NCI-H1092 (cell line): ENCODE measurements at places on chromosomes 5 and 9.

DNA sequence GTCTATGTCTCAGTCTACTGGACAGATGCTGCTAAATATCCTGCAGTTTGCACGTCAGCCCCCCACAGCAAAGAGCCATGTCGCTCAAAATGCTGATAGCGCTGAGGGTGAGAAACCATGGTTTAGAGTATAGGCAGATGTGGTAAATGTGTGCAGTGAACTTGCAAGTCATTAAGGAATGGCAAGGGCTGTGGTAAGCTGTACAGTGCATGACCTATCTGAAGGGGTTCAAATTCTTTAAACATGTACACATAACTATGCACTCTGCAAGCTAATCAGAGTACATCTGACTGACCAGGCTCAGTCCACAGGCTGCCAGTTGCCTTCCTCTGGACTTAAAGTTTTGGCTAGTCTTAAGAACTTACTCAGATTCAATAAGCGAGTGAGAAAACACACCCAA is 170.7 kb downstream of the CFAP90 start:
- DNase-seq, result no peak

DNA sequence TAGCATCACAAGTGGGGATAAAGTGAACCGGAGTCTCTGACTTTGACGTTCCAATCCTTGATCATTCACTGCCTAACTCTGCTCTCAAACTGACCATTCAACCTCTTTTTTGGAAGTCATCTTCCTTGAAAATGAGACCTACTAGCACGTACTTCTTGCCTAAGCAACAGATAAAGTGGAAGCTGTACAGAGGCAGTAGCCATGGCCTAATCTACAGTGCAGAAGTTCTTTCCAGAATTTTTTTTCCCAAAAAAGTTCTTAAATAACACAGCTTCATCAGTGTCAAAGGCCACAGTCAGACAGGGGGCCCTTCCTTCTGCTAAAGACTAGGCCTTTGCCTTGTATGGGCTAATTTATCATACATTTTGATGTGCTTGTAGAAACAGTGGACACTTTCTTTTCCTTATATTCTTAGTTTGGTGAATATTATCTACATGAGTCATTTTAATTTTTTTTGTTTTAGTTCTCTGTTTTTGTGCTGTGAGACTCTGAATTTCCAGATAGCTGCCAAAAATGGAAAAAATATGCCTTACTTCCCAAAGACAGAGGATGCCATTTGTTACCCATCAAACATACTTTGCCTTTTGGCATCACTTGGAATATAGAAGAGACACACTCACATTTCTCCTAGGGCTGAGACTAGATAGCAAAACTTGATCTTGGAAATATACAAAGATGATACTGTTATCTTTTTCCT is 96.3 kb upstream of the VCAN start:
- no peak for DNase-seq

DNA sequence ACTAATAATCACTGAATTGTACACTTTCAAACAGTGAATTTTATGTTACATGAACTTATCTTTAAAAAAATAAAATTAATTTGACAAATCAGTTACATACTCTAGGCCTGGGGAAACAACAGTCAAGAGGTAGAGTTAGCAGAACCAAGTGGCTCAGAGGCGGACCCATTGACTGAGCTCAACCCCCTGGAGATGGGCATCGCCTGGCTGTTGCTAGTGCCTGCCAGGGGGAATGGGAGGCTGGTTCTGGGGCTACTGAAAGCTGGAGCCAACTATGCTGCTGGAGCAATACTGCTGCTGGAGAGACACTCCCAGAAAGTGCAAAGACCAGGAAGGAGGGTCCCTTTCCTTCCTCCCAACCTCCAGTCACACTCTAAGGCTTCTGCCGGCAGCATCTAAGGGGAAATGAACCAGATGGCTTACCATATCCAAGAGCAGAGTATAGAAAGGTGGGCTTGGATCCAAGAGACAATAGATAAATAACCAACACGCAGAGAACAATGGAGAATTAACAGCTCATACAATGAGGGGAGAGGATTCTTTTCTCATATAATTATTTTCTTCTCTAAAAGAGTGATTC is 40.3 kb upstream of the ANKRD55 start:
- DNase-seq, result no peak

DNA sequence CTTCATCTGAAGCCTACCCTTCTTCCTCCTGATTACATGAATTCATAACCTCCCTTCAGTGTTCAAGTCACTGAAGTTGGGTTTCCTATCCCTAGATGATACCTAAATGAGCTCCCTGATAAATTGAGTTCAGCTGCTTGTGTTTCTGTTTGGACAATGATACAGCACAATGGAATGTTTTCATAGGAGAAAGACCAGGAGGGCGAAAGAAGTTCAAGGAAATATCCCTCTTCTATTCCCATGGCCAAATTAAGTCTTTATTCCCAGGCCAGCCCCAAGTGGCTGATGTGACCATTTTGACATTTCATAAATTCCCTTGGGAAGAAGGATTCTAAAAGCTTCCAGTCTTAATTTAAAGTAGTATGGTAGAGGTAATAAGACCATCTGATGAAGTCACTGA is 555.8 kb upstream of the CLINT1 start:
- DNase-seq, result no peak

GRCh38 chr9:115930472-115930871 is 223.1 kb upstream of the PAPPA start:
- no peak for DNase-seq

GRCh38 chr9:133788045-133788818 is 50.1 kb upstream of the SARDH start:
- DNase-seq, result no peak

GRCh38 chr9:73738741-73739530 is 587.3 kb downstream of the ANXA1 start:
- no peak for DNase-seq

GRCh38 chr5:123112196-123112595 is 23.2 kb downstream of the PRDM6 start:
- DNase-seq, result no peak

DNA sequence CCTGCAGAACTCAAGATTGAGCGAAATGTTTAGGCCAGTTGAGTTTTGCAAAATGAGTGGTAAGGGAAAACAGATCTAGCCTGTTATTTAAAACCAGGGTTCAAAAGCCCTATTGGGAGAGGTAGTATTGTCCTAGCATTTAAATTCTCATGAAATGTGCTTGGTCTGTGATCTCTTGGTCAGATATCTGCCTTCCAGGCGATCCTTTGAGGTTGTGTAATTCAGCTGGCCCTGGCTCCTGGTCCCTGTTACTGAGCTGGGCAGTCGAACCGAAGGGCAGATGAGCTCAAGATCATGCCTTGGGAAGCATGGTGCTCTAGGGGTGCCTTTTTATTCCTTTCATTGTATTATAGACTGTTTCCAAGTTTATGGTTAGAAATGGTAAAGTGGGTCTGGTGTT is 14.4 kb downstream of the SAP30L start:
- DNase-seq, result no peak

GRCh38 chr5:4883360-4883759 is 256.8 kb upstream of the ADAMTS16 start:
- DNase-seq, result no peak

DNA sequence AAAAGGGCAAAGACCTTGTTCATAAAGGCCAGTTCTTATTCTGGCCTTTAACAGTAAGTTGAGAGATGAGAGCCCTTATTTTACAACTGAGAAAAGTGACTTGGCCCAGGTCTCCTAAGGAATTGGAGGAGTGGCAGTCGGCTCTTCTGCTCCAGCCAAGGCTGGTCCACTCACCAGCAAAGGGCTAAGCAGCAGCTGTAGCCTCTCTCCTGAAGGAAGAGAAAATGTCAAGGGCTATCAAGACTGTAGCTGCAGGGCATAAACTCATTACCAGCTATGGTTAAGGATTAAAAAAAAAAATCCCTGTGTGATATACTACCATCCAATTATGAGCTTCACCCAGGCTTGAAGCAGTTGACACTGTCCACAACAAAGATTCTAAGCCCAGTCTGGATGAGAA is 138.6 kb upstream of the RAD23B start:
- peak; percentile 19 for DNase-seq

DNA sequence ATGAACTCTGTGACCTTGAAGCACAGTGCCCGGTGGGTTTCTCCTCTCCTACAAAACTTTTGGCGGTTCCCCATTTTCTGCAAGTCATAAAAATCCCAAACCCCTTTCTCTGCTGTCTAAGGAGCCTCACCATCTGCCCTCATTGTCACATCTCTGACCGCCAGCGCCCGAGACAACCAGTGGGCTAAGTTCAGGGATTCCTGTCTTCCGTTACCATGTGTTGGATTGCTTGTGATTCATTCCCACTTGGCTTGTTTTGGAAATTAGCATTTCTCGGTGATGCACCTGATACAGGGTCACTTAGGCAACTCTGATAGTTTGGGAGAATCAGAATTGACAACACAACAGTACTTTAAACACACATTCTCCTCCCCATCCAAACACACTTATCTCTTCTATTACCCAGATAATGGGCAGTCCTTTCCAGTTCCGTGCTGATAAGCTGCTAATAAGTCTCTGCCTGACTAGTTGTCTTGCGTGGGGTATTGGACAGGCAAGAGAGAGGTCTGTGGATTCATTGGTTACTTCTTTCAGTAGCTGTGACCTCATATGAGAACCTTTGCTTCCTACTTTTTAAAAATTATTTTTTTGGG is 70.0 kb upstream of the KLF4 start:
- DNase-seq, result no peak

DNA sequence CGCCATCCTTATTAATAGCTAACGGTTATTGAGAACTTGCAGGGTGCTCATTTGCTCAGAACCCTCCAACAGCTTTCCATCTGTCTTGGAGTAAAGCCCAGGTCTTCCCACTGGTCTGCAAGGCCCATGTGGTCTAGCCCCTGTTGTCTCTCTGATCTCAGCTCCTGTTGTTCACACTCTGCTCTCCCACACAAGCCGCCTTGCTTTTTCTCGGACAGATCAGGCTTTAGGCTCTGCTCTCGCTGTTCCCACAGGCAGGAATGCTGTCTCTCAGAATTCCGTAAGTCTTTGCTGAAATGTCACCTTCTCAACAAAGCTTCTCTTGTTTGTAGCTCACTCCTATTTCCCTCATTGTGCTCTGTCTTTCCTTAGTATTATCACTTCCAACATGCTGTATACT is 34.3 kb downstream of the GPR107 start:
- no peak for DNase-seq

- DNase-seq, result no peak
Observed at GRCh38 chr5:158409507-158409906, 550.6 kb upstream of the CLINT1 start.

DNA sequence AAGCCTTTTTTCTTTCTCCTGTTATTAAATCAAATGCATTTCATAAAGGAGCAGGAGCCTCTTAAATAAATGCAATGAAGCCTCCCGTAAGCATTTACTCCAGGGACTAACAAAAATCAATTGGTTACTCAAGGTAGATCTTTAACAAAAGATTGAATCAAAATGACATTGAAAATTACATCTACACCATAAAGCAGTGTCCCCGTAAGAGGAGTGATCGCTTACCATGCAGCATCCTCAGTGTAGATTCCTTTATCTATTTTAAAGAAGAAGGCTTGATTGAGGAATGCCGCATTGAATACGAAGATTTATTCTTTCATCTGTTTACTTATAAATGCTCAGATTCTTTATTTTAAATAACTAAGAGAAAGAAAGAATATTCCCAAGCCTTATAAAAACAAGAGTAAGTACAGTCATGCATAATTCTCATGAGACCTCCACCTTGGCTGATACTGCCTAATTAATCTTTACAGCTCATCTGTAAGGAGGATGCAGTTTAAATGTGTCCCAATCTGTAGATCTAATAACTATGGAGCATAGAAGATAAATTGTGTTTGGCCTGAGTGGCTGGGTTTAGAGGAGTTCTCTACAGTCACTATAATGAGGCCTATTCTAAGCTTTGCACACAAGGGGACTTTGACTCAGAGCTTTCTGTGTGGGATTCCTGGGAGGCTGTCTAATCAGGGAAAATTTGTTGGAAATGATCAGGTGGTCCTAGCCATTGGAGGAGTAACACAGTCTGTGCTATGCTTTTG is 55.1 kb downstream of the PLPPR1 start:
- DNase-seq, result no peak

DNA sequence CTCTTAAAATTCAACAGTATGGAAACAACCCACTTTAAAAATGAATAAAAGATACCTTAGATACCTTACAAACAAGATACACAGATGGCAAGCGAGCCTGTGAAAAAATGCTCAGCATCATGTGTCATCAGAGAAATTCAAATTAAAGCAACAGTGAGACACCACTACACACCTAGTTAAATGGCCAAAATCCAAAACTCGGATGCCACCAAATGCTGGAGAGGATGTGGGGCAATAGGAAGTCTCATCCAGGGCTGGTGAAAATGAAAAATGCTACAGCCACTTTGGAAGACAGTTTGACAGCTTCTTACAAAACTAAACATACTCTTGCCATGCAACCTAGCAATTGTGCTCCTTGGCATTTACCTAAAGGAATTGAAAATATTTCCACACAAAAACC is 17.9 kb downstream of the DUSP1 start:
- DNase-seq, result no peak

- no peak for DNase-seq
Observed at GRCh38 chr5:177368869-177369644, 11.3 kb downstream of the RGS14 start.

DNA sequence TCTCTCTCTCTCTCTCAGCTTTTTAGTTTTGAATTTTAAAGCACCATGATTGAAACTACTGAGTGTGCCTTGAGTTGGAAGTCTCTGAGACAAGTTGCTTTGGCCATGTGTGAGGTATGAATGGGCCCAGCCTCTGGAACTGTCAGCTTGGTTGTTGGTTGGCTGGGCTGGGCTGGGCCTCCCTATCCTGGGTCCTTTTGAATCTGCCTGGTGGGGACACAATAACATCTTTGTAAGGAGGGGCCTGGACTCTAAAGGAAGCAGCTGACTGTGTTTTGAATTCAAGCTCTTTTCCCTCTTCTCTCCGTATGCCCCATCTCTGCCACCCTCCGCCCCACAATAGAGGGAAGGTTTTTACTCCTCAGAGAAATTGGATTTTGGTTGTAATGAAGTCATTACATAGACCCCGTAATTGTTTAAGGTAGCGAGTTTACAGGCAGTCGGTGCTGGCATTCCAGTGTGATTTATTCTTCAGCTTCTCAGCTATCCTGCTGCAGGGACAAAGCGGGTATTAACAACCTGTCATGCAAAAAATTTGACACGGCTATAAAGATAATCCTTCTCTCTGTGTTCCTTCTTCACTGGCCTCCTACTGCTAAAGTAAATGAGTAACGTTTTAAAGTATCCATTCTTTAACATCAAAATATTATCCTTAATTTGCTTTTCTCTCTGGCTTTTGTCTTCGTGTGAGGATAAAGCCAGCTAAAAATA is 105.4 kb downstream of the DAPK1 start:
- no peak for DNase-seq

GRCh38 chr9:3136686-3137346 is 292.9 kb upstream of the PUM3 start:
- DNase-seq, result no peak

- no peak for DNase-seq
Observed at GRCh38 chr5:14267991-14268708, 125.0 kb downstream of the TRIO start.

GRCh38 chr5:113112435-113112834 is 135.8 kb downstream of the DCP2 start:
- no peak for DNase-seq

- no peak for DNase-seq
Observed at GRCh38 chr5:179124853-179125788, 64.9 kb downstream of the ZNF354C start.
